Mesenchymal stem cell (in vitro differentiated cells and primary cell): ENCODE measurements at places on chromosomes 1 and 21.

- peak; percentile 75 for DNase-seq
Observed at GRCh38 chr1:156656806-156657740, 15.2 kb downstream of the BCAN start.

DNA sequence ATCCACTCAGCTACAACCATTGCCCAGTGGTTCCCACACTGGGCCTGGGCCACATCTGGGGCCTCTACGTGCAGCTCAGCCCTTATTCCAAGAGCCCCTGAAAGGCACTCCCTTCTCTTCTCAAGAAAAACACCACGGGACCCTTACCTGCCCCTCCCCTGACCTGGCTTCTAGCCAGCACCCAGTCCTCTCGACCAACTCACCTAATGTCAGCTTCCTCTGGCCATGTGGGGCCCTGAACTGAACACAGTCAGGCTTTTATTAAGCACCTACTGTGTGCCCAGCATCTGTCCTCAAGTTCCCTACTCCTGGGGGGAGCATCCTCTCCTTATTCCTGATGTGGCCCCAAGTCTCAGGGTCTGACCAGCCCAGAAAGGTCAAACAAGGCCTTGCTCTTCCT, 208.4 kb downstream of the MATN1 start:
- DNase-seq: no peak

DNA sequence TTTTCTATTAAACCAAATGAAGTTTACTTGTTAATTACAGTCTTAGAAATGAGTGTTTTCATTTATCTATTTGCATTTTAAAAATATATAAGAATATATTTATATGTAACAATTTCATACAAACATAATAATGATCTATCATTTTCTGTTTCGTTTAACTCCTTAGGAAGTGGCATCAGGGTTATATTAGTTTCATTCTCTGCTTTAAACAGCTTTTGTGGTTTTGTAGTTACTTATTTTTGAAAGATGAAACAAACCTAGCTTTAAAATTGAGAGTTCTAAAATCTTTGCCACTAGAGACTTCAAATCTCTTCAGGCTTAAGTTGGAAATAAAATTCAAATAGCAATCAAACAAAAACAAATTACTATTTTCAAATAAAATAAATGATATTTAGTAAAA, 2110.6 kb downstream of the MRPL39 start:
- no peak for DNase-seq

GRCh38 chr21:43890042-43890441, 25.0 kb downstream of the AGPAT3 start:
- DNase-seq: peak; percentile 39

- DNase-seq: no peak
Observed at GRCh38 chr1:44244986-44245385, 31.7 kb downstream of the DMAP1 start.

DNA sequence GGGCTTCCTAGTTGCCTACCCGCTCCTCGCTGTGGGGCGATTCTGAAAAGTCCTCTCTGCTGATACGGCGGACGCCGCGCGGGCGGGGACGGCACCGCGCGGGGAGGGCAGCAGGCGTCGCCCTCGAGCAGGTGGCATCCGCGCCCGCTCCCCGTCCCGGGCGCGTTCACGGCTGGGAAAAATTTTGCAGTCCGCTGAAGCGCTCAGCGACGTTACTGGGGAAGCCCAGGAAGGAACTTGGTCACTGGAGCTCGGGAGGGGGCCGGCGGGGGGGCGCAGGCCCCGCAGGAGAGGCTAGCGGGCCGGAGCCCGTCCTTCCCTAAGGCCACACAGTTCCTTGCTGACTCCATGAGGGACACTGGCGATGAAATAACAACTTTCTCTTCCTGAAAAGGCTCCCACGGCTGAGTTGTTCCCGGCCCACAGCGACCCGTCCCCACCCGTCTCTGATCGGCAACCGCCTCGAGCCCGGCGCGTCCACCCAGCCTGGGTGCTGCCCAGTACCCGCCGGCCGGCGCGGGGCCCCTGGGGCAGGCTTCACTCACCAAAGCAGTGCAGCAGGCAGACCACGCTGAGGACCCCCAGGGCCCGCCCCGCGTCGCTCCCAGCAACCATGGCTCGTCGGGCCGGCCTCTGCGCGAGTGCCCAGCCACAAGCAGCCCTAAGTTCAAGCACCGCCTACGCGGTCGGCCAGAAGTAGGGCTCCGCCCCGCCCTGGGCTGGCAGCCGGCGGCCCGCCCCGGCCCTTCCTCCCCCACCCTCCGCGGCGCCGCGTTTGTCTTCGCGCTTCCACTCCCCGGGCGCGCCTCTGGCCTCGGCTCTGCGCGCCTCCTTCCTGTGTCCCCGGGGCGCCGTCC, at the start of gene CD58:
Gene CD58 (minus strand): TSS at position 669 of the 857 bp plus-strand sequence. CDS start 54 bp downstream, at position 615.
- peak; percentile 85 for DNase-seq

GRCh38 chr1:70427976-70428375, 16.9 kb downstream of the CTH start:
- DNase-seq: peak; percentile 65

DNA sequence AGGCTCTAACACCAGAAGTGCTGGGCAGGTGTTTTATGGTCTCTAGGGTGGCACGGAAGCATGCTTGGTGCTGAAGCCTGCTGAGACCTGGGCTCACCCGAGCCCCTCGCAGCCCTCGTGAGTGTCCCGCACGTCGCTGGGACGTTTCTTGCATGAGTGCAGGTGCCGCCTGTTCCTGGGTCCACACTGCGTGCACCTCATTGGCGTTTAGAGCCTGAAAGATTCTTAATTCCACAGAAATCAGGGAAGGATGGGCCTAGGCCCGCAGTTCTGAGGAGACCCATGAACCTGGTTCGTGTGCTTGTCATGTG, 43.8 kb upstream of the DIP2A start:
- no peak for DNase-seq

DNA sequence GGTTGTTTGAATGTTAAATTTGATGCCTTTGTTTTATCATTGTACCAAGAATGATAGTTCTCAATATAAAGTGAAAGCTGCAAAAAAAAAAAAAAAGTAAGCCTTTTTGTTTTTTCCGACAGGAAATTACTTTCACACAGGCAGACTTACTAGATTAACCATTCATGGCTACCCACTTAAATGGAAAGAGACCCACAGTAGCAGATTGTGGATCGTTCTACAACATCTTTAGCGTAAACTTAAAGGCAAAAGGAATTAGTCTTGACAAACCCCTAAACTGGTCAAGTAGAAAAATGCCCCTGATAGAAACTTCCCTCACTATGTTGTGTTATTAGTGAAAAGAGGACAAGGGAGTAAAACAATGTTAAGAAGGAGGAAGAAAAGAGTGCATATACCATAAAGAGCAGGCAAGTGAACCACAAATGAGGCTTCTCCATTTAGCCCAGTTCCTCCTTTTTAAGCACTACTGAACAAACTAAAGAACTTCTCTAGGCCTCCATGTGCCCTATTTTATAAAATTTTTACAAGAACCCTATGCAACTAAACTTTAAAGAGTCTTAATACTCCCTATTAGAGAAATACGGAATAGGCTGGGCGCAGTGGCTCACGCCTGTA, 1560.3 kb downstream of the MRPL39 start:
- DNase-seq: no peak

DNA sequence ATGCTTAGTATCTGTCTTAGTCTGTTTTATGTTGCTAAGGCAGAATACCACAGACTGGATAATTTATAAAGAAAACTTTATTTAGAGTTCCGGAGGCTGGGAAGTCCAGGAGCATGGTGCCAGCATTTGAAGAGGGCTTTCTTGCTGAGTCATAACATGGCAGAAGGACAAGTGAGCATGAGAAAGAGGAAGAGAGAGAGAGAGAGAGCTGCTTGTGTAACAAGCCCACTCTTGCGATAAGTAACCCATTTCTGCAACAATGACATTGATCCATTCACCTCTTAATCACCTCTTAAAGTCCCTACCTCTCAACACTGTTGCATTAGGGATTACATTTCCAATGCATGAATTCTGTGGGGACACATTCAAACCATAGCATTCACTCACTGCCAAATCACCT, 11.7 kb upstream of the MYOCOS start:
- DNase-seq: peak; percentile 53

DNA sequence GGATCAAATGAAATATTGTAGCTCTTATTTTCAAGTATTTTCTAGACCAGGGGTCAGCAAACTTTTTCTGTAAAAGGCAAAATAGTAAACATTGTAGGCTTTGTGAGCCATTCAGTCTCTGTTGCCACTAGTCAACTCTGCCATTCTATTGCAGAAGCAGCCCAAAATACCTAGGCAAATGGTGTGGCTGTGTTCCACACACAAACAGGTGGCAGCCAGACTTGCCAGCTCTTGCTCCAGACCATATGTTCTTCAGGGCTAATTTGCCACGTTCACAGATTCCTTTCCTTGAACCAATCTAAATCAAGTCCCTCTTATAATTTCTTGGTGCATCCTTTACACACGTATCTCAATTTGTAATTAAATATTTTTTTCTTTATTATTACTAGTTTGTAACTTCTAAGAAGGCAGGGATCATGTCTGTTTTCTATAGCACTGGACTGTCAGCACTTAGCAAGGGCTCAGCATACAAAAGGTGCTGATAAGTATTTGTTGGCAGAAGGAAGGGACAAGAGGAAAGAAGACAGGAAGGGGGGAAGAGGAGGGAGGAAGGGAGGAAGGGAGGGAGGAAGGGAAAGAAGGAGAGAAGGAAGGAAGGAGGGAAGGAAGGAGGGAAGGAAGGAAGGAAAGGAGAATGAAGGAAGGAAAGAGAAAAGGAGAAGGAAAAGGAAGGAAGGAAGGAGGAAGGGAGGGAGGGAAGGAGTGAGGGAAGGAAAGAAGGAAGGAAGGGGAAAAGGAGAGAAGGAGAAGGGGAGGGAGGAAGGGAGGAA, 106.5 kb upstream of the EDEM3 start:
- DNase-seq: no peak

- DNase-seq: peak; percentile 93
Observed at GRCh38 chr1:21337928-21338572, 47.8 kb upstream of the ECE1 start.

- peak; percentile 75 for DNase-seq
Observed at GRCh38 chr1:226737819-226738420, 1.2 kb downstream of the ITPKB start.

DNA sequence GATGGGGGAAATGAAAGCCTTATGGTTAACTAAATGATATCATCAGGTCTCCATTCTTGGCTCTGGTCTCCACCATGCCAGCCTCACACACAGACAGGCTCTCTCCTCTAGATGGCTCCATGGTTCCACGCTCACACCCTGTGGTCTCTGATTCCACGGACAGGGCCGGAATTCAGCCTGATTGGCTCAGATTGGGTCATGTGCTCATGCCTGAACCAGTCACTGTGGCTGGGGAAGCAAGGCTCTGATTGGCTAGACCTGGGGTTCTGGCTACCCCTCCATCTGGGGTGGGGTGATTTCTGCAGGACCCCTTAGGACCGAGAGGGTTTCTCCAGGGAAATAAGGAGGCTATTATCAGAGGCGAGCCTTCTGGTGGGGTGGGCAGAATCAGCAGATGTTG, 277.0 kb downstream of the PTPRU start:
- DNase-seq: peak; percentile 52
